ENCODE measurements at places on chromosomes 4 and X. TPM values are rescaled to one million over a fixed set of nuclear protein-coding genes. Genes with fewer than 3 reads are reported as not detected.

The HERC6 gene
- total RNA-seq: 12.8 TPM

The HOPX gene
- 2.2 TPM for total RNA-seq

The MFAP3L gene
- total RNA-seq: 2.6 TPM

The TMEM31 gene
- not detected for total RNA-seq

The UGT2B10 gene
- not detected for total RNA-seq

The SPATA4 gene
- total RNA-seq: 0.37 TPM

The LRCH2 gene
- 15.8 TPM for total RNA-seq

The ZCCHC12 gene
- 0.12 TPM for total RNA-seq

The HELT gene
- not detected for total RNA-seq
